Left lung (tissue), 14 donors: ENCODE measurements at places on chromosomes 13 and 19.
A peak's percentile ranks its signal among the peaks of the same experiment; 100 is the strongest.

GRCh38 chr19:46704379-46705076 is 12.4 kb downstream of the PRKD2 start:
- DNase-seq, result peak; percentile 57

- no peak for DNase-seq
Measured at GRCh38 chr13:29936051-29936813, 85.8 kb upstream of the UBL3 start.

- no peak for DNase-seq
Measured at GRCh38 chr19:46390866-46391265, 22.5 kb downstream of the CCDC8 start.

DNA sequence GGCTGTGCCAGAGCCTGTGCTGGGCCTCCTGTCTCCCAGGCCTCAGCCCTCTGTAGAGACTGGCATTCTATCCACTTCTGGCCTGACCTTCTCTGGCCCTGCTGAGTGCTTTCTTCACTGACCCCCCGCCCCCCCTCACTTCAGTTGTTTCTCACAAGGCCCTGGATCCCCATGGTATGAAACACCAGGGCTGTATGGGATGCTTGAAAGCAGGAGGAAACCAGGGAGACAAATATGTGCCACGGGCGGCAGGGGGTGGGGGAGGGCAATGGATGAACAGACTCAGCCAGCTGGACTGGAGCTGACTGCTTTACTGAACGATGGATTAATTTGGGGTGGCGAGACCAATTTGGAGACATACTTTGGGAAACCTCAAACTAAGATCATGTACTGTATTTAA is 14.0 kb downstream of the IRGC start:
- DNase-seq, result no peak

- no peak for DNase-seq
Measured at GRCh38 chr13:48568370-48569103, 35.7 kb upstream of the RCBTB2 start.

DNA sequence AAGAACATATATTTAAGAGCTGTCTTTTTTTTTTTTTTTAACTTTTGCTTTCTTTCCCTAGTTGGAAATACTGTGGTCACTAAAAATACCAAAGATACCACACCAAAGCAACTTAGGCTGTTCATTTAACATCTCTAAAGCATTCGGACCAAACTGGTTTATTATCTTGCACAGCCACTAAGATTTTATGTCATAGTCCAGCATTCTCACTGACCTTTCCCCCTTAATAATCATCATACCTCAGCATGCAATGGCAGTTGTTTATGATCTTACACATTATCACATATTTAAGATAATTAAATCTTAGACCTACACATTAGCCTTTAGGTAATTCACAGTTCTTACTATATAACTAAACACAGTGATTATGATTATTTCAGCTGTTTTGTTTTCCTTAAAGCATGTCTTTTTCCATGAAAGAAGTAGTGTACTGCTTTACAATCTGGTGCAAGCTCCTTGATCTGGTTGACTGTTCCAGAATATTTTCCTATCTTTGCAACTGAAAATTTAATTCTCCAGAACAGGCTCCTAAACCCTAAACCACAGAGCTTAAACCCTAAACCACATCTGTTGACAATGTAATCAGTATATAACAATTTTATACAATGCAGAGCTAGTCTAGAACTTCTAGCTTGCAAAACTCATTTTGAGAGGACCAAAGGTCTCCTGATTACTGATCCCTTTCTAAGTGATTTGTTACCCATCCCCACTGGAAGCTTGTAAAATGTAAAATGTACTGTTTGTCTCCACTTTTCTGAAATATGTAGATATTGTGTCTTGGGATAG is 74.2 kb downstream of the CDK8 start:
- no peak for DNase-seq

DNA sequence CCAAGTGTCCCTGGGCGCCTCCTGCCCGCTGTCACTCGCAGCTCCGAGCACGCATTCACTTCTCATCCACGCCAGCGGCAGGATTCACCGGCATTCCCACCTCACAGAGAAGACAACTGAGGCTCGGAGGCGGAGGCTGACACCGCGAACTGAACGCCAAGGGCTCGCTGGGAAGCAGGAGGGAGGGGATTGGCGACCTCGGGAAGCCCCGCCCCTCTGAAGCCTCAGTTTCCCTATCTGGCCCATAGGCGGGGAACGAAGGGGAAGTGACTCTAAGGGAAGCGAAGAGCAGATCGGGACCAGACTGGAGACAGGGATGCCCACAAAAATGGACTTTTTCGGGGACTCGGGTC is 256 bp downstream of the MICOS13 start:
- DNase-seq, result no peak

GRCh38 chr13:23433171-23434153 is at the start of gene SACS:
Gene SACS, minus strand, starts transcription at chr13:23433702. Its CDS starts 22,463 bp downstream, at chr13:23411239.
- DNase-seq, result peak; percentile 58

GRCh38 chr19:42627916-42628315 is 33.2 kb upstream of the CEACAM8 start:
- no peak for DNase-seq
